ENCODE measurements at places on chromosomes 5 and 9.

- no peak for DNase-seq
Measured at GRCh38 chr9:2876726-2877125, 32.8 kb upstream of the PUM3 start.

GRCh38 chr9:82404196-82404870, 415.8 kb downstream of the SPATA31D1 start:
- no peak for DNase-seq

DNA sequence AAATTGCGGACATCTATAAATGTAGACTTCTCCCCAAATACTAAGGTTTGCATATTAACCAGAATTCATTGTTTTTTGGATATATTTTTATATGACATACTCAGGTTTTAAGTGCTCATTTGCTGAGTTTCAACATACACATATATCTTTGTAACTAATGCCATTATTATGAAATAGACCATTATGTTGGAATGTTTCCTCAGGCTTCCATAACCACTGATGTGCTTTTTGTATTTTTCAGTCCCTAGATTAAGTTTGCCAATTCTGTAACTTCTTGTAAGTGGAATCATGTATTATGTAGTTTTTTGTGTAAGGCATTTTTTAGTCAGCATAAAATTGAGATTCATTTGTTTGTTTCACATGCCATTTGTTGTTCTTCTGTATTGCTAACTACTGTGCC, 32.1 kb downstream of the HSPA4 start:
- DNase-seq: no peak

DNA sequence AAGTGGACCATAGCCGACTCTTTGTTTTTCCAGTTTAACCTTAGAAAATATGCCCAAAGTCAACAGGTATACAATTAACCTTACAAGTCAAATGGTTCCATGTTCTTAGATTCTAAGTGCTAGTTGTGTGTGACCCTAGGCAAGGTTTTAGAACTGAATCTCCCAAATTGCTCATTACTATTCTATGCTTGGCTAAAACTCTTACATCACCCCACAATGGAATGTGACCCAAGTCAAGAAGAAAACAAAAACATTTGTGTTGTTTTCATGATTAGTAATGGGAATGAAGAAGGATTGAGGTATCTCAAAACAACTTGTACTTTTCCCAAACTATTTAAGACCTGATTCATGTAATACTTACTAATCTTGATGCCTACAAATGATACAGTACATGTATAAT, 159.2 kb downstream of the ARRDC3 start:
- no peak for DNase-seq

All from Panc1 (cell line).